Motor neuron (in vitro differentiated cells): ENCODE measurements at places on chromosomes 3 and 15. TPM values are rescaled to one million over a fixed set of nuclear protein-coding genes. Genes with fewer than 3 reads are reported as not detected.

- peak; percentile 23 for ATAC-seq
Measured at GRCh38 chr3:126782536-126782935, 78.5 kb downstream of the CHCHD6 start.

DNA sequence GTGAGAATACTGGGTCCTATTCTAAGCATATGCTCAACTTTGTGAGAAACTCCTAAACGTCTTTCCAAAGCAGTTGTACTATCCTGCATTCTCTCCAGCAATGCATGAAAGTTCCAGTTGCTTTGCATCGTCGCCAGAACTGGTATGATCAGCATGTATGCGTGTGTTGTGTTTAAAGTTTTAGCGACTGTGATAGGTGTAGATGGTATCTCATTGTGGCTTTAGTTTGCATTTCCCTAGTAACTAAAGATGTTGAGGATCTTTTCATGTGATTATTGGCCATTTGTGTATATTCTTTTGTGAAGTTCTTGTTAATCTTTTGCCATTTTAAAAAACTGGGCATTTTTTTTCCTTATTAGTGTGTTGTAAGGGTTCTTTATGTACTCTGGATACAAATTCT, 115.1 kb downstream of the SPATA16 start:
- no peak for ATAC-seq

- no peak for ATAC-seq
Measured at GRCh38 chr3:87792198-87792533, 266.6 kb downstream of the CGGBP1 start.

DNA sequence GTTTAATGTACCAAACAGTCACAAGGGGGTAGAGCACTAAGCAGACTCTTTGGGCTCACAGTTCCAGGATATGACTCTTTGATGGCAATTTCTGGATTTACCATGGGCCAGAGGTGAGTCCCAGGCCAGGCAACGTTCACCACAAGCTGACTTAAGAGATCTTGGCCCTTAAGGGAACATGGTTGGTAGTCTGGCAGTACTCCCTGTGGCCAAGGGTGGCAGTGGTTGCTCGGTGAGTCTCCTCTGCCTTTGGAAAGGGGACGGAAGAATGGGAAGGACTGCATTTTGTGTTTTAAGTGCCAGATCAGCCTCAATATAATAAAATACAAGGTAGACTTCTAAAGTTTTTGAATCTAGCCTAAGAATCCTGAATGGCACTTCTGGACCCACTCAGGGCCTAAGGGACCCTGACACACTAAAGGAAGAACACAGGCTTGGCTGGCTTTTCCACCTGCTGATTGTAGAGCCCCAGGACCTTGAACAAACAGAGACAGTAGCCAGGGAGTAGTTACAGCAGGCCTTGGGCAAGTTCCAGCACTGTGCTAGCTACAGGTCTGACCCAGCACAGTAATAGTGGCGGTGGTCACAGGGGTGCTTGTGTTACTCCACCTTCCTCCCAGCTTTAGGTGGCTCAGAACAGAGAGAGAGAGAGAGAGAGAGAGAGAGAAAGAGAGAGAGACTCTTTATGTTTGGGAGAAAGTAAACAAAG, 730.7 kb upstream of the ALCAM start:
- no peak for ATAC-seq

DNA sequence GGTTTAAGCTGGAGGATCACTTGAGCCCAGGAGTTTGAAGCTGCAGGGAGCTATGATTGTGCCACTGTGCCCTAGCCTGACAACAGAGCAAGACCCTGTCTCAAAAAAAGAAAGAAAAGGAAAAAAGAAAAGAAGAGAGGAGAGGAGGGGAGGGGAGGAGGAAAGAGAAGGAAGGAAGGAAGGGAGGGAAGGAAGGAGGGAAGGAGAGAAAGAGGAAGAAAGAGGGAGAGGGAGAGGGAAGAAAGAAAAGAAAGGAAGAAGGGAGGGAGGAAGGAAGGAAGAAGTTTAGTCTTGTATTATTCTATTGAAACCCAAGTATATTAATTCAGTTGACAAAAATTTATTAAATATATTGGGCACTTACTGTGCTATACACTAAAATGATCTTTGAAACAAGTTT, 11.5 kb downstream of the GOLM2 start:
- no peak for ATAC-seq

- no peak for ATAC-seq
Measured at GRCh38 chr3:113927556-113927955, 20.3 kb upstream of the ZDHHC23 start.

DNA sequence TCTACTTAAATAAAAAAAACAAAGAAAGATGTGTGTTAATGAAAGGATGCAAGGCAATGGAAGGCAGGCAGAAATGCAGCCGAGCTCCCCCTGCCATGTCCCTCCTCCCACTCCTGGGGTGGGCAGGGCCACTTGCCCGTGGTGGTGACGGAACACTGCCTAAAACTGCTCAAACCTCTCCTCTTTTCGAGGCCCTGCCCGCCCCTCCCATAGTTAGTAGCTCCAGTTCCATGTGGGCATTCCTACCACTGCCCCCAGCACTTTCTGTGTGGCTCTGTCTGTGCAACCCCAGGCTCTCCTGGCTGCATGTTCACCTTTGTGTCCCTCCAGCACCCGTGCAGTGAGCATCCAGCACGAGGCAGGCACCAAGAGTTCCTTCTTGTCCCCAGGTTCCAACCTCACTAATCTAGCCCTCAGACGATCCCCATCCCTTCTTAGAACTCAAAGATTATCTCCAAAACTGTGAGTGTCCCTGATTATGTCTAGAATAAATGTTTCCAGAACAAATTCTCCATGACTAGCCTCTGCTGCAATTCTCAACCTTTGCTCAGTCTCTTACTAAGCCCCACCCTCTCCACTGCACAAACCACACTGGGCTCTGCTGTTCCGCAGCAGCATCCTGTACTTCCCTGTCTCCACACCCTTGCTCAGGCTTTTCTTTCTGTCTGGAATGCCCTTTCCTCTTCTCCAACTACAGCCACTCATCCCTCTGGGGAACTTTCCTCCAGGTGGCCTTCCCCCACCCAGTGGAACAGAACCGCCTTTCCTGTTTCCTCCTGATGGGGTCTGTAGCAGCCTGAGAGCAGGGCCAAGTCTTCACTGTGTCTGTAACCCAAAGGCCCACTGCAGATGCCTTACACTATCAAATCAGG, 32.6 kb upstream of the SPTBN5 start:
- ATAC-seq, result no peak

GRCh38 chr15:40282147-40282868, 556 bp downstream of the ANKRD63 start:
- ATAC-seq, result peak; percentile 31

GRCh38 chr3:194265505-194265892, 85.6 kb downstream of the CPN2 start:
- ATAC-seq, result no peak

DNA sequence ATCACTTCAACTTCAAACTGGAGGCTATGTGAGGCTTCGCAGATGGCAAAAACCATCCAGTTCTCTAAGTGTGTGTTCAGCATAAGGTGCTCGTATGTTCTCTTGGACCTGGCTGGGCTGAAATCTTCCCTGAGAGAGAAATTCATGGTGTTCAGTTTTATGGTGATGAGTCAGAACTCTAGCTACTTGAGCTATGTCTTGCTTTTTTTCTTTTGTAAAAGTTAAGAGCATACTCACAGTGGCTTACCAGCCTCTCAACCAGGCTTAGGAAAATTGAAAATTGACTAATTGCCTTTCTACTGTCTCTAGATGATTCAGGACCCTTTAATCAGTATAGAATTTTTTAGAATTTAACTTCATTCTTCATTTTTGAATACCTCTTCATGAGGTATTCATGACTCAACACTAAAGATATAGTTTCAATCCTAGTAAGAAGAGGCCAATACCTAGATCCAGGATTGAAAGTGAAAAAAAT, 617.5 kb downstream of the TBL1XR1 start:
- peak; percentile 41 for ATAC-seq

GRCh38 chr3:68210635-68211034, 556.2 kb upstream of the SUCLG2 start:
- ATAC-seq, result no peak

- no peak for ATAC-seq
Measured at GRCh38 chr3:127908202-127908601, 6.8 kb upstream of the KBTBD12 start.

GRCh38 chr3:191221638-191222037, 22.6 kb downstream of the OSTN start:
- peak; percentile 94 for ATAC-seq

DNA sequence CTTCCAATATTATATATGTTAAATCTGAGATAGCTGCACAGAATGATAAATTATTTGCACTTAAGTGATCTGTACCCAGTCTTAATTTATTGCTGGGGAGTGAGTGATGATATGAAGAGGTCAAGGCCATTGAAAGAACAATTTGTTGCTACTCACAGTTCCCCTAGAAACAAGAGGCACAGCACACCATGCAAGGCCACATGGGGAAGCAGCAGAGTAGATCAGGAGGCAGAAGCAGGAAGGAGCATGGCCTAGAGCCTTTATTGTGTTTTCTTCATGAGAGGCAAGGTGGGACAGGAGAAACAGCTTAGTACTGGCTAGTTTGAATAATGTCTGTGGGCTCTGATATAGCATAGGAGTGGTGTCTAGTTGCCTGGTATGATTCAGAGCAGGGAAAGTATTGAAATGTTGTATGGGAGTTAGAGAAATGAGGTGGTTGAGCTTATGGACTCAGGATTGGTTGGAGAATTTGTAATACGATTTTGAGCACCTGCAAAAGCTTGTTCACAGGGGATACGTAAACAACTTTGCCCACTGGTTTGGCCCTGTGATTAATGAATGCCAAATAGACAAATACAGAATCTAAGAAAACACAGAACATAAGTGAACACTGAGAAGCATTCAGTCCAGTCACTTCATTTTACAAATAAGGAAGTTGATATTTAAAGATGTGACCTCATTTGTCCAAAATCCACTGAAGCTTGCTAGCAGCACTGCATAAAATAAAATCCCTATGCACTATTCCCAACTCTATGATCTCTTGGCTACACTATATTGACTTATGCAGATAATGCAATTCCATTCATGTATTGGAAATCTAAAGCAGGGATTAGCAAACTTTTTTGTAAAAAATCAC, 71.7 kb downstream of the TMCO5A start:
- peak; percentile 73 for ATAC-seq

- ATAC-seq, result no peak
Measured at GRCh38 chr15:86061581-86061980, 18.1 kb upstream of the AGBL1 start.

GRCh38 chr3:58052373-58053273, 44.4 kb downstream of the FLNB start:
- peak; percentile 87 for ATAC-seq

The GOLGA6L7 gene
- 0.27 and 0.52 TPM in 2 replicates for total RNA-seq

The MME gene
- 1.0 and 1.2 TPM in 2 replicates for total RNA-seq

The NR2E3 gene
- total RNA-seq, result 0.57 and 2.2 TPM in 2 replicates

The TYRO3 gene
- total RNA-seq, result 13.7 and 15.8 TPM in 2 replicates

The GLDN gene
- total RNA-seq, result 0.94 and 1.2 TPM in 2 replicates

The TMEM45A gene
- total RNA-seq, result 20.9 and 22.1 TPM in 2 replicates

The ACAP2 gene
- 61.5 and 64.5 TPM in 2 replicates for total RNA-seq

The UBAP1L gene
- 3.1 and 5.5 TPM in 2 replicates for total RNA-seq

The ACOX2 gene
- 1.8 and 2.0 TPM in 2 replicates for total RNA-seq

The CTXN2 gene
- total RNA-seq, result 0.14 and 0.29 TPM in 2 replicates

The C3orf20 gene
- 0.18 and 0.29 TPM in 2 replicates for total RNA-seq
